Thyroid gland (tissue), 4 donors: ENCODE measurements at places on chromosomes 4 and X.

- DNase-seq = no peak
These were observed 143.9 kb downstream of the KLHL13 start for GRCh38 chrX:117972711-117973109.

DNA sequence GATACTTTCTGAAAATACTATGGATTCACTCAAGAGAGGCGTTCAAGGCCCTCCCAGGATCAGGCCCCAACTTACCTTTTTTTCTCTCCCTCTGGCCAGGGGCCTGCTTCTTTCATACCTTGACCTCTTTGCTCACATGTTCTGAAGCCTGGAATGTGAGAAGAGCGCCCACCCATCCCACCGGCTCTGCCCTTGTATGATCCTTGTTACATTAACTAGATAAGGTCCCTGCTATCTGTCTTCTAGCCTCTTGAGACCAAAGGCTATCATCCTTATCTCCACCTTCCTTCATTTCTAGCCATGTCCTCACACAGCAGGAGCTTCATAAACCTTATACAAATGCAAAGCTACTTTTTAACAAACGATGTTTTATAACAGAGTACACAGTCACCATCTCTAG is 45.9 kb downstream of the PROM1 start:
- no peak for DNase-seq

GRCh38 chrX:153445106-153445855 is 575 bp downstream of the TREX2 start:
- no peak for DNase-seq

DNA sequence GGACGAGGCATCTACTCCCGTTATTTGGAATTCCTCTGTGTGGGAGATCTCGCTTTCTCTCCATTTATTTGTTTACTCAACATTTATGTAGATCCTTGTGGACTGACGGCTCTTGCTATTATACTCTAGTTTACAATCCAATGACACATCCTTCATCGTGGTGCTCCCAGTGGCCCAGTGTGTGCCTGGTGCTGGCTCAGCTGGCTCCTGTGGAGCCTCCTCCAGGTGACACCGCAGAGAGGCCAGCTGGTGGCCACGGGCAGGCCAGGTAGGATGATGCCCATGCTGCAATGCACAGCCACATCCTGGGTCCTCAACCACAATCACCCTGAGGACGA is 84.0 kb upstream of the AFAP1 start:
- no peak for DNase-seq

GRCh38 chr4:82618103-82618720 is 56.4 kb upstream of the TMEM150C start:
- no peak for DNase-seq
